RKO (cell line): ENCODE measurements at places on chromosomes 6 and 20.

GRCh38 chr6:5191722-5192121 lies 69.0 kb downstream of the LYRM4 start:
- no peak for DNase-seq

GRCh38 chr20:3787324-3788014 lies 929 bp upstream of the CENPB start:
- DNase-seq = no peak

- peak; percentile 59 for DNase-seq
Observed at GRCh38 chr6:11585426-11586016, 48.0 kb downstream of the TMEM170B start.

GRCh38 chr6:16950302-16950701 lies 151.5 kb upstream of the STMND1 start:
- no peak for DNase-seq

DNA sequence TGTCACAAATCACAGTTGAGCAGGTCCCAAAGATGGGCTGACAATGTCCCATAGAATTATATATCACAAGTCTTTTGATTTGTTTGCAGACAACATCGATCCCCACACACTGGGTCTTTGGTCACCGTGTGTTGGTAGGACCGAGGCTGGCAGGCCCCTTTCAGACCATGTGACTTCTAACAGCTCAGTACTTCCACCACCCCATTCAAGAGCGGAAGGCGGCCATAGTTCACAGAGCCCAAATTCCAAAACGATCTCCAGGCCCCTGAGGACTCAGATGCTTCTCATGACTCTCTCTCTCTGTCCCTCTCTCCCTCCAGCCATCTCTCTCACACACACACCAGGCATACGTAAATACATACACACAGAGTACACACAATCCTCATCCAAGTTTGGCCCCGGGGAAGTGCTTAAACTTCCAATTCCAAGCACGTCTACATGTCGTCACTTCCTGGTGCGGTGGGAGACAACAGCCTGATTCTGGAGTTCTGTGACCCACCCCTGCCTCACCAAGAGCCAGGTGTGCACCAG lies 155.9 kb upstream of the INSM1 start:
- DNase-seq = no peak

- no peak for DNase-seq
Observed at GRCh38 chr20:22692119-22692475, 107.7 kb upstream of the FOXA2 start.

DNA sequence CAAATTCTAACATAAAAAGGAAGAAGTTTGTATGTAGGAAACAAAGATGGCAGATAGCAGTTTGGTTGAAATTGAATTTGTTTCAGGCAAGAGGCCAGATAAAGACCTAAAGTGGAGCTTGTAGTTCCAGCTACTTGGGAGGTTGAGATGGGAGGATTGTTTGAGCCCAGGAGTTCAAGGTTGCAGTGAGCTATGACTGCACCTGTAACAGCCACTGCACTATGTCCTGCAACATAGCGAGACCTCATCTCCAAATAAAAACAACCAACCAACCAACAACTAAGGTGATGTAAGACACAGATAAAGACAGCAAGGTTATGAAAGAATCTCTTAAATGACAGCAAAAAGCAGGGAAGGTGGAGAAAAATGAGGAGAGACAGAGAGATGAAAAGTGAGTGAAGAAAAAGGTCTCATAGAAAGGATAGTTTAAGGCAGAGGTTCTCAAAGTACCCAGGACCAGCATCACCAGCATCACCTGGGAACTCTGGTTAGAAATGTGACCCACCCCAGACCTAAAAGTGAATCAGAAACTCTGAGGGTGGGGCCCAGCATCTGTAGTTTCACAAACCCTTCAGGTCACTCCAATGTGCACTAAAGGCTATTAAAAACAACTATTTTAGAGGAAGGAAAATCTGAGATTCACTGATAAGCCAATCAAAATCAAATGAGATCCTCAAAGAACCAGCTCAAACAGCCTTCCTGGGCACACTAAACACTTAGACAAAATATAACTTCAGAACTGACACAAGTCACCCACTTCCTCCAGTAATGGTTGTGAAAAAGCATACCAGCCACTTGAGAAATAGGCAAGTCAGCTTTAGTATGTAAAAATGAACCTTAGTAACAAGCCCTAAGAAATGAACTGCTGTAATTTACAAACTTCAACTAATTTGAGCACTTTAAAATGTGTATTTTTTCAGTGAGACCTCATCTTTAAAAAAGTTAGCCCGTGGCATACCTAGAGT lies 57.6 kb downstream of the FAM184A start:
- no peak for DNase-seq

DNA sequence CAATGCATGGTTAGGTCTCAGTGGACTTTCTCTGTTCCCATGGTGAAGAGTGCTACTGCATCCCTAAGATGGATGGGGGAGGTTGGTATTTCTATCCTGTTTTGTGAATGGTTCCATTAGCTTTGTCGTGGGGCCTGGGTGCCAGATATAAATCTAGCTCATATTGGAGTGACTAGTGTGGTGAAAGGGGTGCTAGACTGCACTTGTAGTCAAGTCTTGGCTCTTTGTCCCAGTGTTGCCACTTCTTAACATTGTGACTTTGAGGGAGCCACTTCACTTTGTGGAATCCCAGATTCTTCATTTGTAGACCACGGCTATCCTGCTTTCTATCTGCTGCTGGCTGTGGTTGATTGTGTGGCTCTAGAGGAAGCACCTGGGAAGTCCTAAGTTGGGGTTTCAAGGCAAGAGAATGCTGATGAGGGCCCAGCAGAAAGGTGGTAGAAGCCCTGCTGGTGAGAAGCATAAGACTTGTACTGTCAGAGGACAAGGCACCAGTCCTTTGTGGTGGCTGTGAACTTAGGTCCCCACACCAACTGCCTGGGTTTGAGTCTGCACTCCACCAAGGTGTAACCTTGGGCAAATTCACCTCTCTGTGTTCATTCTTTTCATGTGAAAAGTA lies 44.1 kb downstream of the VAPB start:
- DNase-seq = no peak

DNA sequence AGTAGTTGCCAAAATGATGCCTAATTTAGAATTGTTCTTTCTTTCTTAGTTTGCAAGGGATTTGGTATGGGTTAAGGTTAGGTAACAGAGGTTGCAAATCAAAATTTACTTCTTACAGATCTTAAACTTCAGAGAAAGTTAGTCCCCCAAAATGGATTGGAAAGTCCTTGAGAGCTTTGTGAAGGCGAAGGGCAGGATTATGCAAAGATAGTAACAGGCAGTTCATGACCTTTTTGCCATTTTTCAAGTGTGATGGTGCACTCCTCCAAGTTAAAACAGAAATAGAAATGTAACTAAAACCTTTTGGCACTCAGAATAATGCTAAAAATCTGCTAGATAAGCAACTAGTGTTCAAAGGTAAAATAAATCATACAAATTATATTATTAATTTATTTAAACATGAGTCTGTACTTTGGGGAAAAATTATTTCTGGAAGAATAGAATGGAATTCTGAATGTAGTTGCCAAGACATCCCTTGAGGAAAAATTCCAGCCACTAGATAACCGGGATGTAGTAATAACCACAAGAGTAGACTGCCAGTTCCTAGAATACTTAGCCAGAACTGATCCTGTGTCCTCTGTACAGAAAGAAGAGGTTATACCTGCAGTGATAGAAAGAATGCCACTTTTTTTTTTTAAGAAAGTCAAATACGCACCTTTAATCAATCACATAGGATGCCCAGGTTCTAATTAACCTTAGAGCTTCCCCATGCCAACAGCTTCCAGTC lies 31.8 kb upstream of the DAAM2 start:
- DNase-seq = no peak

DNA sequence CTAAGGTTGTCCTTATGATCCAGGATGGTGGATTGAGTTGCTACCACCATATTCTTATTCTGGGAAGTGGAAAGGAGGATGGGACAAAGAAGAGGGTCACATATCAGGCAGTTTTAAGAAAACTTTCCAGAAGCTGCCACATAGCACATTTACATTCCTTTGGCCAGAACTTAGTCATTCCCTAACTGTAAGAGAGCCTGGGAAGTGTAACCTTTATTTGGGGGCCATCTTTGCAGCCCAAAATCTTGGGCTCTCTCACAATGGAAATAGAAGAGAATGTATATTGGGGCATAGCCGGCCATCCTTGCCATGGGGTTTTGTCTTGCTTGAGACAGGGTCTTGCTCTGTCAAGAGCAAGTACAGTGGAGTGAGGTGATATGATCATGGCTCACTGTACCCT lies 8.4 kb downstream of the ZNF341 start:
- no peak for DNase-seq

DNA sequence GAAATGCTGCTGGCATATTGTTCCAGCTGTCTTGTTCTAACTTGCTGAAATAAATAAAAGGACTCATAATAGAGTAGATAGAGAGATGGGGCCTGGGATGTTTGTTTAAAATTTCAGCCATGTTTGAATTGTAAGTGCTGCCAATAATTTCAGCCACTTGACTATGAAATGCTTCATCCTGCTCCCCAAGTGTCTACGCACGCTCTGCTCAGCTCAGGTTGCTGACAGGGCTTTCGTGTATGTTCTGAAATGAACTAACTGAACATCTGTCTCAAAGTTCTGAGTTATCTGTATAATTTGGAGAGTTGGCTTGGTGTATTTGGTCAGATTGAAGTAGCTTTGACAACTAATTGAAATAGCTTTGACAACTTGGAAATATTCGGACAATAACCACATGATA lies 387.8 kb downstream of the BMP2 start:
- DNase-seq = no peak

DNA sequence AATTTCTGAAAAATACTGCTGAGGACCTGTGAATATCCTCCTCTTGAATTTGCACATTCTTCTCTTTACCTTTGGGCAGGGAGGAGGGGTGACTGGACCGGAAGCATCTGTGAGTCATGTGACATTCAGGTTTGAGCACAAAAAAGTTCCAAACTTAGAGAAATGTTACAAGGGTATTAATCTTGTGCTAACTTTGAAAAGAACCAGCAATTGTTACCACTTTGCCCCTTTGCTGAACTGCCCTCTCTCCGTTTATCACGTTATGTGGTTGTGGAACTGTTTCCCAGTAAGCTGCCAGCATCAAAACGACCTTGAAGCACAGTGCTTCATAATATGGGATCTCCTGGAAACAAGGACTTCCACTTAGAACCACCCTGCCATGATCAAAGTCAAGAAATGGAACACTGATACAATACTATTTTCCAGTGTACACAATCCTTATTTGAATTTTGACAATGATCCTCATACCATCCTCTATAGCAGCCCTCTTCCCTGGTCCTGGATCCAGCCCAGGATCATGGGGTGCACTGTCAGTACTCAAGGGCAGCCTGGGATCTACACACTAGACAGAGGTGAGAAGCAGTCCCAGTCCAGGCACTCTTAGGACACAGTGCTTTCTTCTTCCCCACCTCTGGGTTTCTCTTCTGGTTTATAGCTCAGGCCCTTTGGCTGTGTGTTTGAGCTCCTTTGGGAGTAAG lies 2.3 kb upstream of the TUBB1 start:
- DNase-seq = no peak

- DNase-seq = no peak
Observed at GRCh38 chr20:21682521-21682954, 22.9 kb upstream of the PAX1 start.

DNA sequence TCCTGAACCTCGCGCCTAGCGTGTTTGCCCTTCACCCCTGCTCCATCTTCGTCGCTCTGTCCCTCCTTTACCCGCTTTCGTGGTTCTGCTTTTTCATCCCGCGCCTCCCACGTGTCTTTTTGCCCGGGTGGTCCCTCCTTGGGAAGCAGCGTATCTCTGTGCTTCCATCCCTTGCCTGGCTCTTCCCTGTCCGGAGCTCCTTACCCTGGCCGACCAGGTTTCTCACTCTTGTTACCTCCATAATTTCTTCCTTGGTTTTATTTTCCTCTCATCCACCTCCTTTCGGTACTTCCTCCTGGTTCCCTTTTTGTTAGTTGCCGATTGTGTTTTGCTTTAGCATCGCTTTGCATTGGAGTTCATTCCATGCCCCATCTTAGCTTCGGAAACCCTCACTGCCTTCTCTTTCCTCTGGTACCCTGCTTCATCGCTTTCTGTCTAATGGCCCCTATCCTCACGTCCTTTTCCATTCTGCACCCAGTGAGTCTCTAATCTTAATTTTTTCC lies 735 bp downstream of the FAM135A start:
- DNase-seq = no peak

- DNase-seq = no peak
Observed at GRCh38 chr6:111468329-111469012, 14.5 kb downstream of the REV3L start.

GRCh38 chr20:56060486-56060885 lies 55.2 kb upstream of the CBLN4 start:
- no peak for DNase-seq

DNA sequence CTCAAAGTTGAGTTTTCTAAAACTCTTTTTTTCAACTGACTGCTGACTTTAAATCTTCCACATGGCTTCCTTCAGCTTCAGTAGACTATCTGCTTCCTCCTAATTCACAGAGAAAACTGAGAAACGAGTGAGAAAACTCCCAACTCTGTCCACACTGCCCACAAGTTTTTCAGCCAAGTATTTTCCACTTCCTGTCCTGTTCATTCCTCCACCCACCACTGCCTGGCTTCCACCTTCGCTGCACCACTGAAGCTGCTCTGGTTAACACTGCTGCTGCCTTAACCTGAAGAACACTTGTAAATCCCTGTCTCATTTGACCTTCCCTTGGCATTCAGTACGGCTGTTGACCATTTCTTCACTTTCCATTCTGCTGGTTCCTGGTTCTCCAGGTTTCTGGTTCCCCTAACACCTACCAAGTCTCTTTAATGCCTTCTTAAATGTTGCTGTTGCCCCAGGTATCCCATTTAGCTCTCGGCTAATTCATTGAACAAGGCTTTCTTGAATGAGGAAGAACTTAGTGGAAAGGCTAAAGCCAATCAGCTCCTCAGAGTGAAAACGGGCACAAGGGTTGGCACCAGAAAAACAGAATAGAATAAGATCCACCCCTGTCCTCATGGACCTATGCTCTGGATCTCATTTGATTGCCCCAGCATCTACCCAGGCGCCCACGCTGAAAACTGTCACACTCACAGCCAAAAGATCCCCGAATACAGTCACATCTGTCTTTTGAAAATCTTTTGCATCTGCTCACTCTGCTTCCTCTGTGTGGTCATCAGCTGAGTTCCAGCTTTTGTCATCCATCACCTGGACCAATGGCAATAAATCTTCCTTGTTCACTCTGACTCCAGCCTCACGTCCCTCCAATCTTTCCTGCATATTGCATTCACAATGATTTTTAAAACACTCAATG lies 104.4 kb upstream of the TAB2 start:
- no peak for DNase-seq

- no peak for DNase-seq
Observed at GRCh38 chr20:34015401-34016335, 22.0 kb downstream of the RALY start.

- no peak for DNase-seq
Observed at GRCh38 chr20:64083804-64084684, at the start of gene LKAAEAR1. TSS of gene LKAAEAR1 (minus strand) at chr20:64084398. CDS start at chr20:64084219, 179 bp downstream.

- DNase-seq = peak; percentile 49
Observed at GRCh38 chr6:129493354-129493902, 216.5 kb downstream of the ARHGAP18 start.

GRCh38 chr6:78538002-78538401 lies 329.3 kb upstream of the IRAK1BP1 start:
- peak; percentile 60 for DNase-seq

DNA sequence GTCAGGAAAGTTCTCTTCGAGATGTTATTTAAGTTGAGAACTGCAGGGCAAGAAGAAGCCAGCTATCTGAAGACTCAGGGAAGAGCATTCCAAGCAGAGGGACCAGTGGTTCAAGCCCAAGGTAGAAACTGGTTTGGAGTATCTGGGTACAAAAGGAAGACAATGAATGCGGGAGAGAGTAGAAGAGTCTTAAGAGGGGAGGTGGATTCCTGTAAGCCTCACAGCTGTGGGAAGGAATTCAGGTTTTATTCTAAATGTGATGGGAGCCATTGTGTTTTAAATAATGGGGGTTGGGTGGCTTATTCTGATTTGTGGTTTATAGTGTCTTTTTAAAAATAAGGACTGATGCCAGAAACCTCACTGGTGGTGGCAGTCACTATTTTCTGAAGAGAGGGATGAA lies 37.6 kb upstream of the TENT5A start:
- no peak for DNase-seq
